ENCODE measurements at places on chromosomes 5 and 9. TPM values are rescaled to one million over a fixed set of nuclear protein-coding genes. Genes with fewer than 3 reads are reported as not detected.

Gene TMEM171
- polyA plus RNA-seq: 6.7 TPM

Gene PCDHA11
- 0.08 TPM for polyA plus RNA-seq

Gene ZNF366
- polyA plus RNA-seq: not detected

Gene TYRP1
- polyA plus RNA-seq: not detected

Gene NUTM2G
- polyA plus RNA-seq: not detected

DNA sequence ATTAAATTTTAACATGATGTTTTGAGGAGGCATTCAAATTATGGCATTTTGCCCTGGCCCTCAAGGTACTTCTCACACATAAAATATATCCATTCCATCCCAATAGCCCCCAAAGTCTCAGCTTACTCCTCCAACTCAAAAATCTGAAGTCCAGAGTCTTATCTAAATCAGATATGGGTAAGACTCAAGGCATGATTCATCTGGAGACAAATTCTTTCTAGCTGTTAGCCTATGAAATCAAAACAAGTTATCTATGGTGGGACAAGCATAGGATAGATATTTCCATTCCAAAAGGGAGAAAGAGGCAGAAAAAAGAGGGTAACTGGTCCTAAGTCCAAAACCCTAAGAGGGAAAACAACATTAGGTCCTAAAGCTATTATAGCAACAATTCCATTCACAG, 408.4 kb downstream of the ZNF608 start:
- DNase-seq: no peak

Gene TERT
- polyA plus RNA-seq: 3.9 TPM

Gene FOXD4L6
- polyA plus RNA-seq: not detected

Gene SLC34A1
- polyA plus RNA-seq: not detected

- DNase-seq: no peak
Measured at GRCh38 chr9:470552-471194, 256.0 kb downstream of the DOCK8 start.

DNA sequence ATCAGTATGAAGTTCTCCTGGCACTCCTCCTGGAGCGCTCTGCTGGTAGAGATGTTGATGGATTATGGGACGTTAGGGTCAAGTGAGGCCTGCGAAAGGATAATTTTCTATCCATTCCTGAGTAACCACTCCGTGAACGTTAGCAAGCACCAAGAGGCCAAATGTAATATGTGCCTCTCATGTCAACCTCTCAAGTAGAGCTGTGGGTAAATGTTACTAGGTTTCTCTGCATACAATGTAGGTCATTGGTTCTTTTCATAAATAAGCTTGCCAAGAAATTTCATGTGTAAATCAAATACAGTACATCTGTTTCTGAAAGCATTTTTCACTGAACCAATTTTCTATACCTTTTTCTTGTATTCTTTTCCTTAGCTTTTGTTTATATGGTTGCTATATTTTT, 126.3 kb downstream of the KDM4C start:
- DNase-seq: no peak

All from A549 (cell line).